ENCODE measurements at places on chromosomes 7 and 10.

DNA sequence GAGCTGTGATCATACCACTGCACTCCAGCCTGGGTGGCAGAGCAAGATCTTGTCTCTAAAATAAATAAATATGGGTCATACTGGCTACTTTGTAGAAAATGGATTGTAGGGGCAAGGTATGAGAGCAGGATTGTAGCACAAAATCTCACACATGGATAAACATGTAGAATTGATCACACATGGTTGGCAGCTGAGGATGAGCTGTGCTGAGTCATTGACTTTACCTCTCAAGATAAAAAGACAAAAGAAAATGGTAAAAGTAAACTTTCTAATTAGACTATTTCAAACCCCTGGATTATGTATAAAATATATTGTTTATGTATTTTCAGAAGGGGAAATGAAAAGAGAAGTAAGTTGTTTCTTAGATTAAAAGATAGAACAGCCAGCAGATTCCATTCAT, 69.3 kb downstream of the APBB1IP start:
- no peak for DNase-seq

GRCh38 chr7:94975336-94975735, 67.9 kb downstream of the PPP1R9A start:
- no peak for DNase-seq

DNA sequence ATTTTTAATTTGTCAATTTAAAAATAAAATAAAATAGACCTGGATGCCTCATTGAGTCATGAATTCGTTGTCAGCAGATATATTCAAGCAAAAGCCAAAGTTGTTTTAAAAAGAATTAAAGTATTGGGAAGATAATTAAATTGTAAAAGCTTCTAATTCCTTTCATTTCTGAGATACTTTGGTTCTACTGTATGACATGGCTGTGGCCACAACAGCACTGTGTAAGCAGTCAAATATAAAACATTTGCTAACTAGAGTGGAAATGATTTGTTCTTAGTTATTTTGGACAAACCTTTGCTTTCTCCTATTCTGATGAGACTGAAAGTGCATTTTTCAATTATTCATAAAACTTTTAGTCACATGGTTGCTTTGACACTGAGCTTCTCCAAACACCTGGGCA, 143.6 kb upstream of the FAM13C start:
- DNase-seq: no peak

DNA sequence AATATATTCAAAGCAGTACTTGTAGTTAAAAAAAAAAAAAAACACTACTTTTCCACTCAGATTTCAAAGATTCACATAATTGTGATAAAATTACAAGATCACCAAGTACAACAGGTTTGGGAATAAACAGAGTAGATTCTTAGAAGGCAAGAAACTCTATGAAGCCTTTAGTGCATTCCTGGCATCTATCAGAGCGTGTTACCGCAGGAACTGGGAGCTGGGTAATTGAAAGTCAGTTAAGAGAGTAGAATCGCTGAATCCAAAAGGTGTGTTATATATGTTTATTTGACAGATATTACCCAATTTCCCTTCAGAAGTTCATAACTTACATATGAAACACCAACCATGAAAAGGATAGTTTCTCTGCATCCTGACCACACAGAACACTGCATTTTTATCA, 159.2 kb upstream of the PLXNA4 start:
- no peak for DNase-seq

GRCh38 chr10:10792681-10793080, 225.0 kb upstream of the CELF2 start:
- peak; percentile 12 for DNase-seq

DNA sequence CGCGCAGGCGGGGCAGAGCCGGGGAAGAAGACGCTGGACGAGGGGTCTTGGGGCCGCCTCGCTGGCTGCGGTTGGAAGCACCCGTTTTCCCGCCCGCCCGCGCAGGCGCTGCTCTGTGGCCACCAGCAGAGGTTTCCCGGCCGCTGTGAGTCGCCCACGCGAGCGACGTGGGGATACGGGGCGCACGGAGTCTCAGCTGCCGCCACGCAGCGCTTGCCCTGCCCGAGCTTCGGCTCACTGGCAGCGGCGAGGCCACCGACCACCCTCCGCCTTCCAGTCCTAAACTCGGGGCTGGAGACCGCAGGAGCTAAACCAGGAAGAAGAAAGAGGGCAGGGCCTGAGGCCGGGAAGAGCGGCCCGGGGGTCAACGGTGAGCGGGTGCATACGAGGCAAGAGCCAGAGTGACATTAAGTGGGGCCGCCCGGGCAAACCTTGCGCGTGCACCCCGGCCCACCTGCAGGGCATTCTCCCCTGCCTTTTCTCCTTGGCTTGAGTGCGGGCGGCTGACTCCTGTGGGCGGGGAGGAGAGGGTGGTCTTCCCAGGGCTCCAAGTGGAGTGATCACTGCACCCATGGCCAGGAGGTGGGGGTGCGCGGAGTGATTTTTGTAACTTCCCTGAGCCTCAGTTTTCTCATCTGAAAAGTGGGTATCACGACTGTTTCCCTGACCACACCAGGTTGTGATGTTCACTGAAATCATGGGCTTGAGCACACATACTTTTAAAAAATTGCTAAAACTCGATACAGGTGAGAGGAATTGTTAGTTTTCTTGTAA, 7.1 kb upstream of the EMX2 start:
- no peak for DNase-seq

DNA sequence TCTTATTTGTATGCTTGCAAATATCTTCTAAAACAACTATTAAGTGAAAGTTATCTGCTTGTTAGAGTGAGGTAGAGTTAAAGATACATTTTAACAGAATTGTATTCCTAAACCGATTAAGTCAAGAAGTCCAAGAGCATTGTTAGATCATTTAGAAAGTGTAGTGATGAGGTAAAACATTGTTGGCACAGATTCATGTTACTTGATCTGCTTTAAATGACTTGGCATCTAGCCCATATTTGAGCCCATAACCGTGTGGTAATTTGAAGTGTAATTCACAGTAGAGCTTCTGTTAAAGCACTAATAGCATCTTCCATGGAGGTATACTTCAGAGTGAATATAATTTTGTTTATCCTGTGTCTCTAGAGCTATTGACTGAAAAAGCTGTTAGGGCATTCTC, 62.1 kb downstream of the PTEN start:
- peak; percentile 63 for DNase-seq

GRCh38 chr7:94656658-94656924, 658 bp upstream of the SGCE start:
- DNase-seq: no peak

- DNase-seq: no peak
Observed at GRCh38 chr10:43868952-43869351, 220.3 kb upstream of the ZNF32 start.

GRCh38 chr7:152902054-152902453, 142.5 kb downstream of the ACTR3B start:
- no peak for DNase-seq

DNA sequence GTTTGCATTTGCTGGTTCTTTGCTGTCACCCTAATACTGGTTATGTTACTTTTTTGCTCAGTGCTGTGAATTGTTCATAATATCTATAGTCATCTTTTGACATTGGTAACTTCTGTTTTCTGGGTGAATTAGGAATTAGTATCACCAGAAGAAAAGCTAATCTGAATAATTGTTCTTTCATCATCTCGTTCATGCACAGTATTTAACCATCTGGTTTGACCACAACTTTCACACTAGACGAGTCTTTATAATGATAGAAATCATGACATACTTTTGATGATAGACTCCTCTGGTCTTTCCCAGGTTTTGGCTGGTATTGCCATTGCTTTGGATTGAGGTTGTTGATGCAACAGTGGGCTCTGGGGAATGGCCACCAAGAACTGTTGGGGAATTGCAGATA, 25.1 kb downstream of the SGPL1 start:
- DNase-seq: no peak

DNA sequence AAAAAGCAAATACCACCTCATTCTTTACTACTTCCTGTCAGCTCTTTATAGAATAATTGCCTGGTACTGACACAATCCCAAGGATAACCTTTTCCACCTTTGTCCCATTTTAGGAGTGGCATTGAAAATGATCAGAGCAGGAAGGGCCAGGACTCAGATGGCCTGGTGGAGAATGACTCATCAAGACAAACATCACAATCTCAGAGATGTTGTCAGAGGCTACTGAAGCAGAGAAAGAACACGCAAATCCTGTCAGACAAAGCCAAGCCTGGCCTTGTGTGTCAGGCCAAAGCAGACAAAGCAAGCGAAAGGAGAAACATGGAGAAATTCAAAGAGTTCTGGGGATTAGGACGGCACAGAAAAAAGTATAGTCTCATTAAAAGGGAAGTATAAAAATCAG, 40.9 kb downstream of the NSUN6 start:
- DNase-seq: no peak

DNA sequence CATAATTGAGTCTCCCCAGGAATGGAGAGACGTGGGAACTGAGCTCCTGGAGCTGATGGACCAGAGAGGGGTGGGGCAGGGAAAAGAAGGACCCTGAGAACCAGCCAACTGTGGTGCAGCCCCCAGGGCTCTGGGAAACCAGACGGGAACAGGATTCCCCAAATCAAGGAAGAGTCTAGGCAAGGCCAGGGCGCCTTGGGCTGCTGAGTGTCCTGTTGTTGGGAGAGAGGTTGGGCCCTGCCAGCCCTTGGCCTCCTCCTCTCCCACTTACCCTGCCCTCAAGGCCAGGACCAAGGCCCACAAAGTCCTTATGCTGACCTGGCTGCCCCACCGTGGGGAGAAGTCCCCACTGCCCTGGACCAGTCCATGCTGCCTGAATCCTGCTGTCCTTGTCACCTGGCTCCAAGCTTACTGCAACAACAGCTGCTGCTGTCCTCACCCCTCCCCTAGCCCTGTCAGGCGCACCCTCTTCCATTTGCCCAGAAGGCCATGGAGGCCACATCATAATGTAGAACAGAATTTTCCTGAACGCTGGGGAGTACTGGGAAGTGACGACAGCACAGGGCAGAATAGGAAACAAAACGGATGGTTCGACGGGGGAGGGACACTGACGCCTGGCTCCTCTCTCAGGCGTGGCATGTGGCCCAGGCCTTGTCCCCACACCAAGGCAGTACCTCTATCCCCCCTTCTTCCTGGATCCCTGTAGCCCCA, 132.9 kb upstream of the ZMIZ1 start:
- DNase-seq: no peak

- DNase-seq: no peak
Observed at GRCh38 chr10:11849911-11850310, 26.8 kb downstream of the PROSER2 start.

DNA sequence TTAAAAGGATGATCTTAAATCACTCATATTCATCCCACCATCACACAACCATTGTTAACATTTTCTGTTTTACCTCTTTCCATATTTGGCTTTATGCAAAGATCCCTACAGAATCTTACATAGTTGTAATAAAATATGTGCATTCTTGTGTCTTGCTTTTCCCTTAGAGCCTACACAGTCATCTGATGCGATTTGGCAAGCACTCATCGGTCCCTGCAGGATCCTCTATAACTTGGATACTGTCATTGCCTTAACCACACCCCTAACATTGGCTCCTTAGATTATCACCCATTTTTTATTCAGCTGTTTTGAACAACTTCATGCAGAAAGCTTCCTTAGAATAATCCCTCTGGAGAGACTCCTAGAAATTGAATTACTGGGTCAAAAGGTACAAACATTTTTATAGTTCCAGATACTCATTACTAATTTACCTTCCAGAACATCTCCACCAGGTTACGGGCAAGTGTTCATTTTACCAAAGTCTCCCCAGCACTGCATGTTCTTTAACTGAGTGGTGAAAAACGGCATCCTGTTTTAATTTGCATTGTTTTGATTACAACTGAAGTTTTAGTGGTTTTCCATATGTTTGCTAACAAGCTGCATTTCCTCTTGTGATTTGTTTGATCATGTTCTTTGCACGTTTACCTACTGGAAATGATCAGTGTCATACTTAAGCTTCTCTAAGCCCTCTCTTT, 268.3 kb downstream of the GRID1 start:
- no peak for DNase-seq

GRCh38 chr7:16463520-16463919, 2.0 kb downstream of the SOSTDC1 start:
- DNase-seq: no peak

DNA sequence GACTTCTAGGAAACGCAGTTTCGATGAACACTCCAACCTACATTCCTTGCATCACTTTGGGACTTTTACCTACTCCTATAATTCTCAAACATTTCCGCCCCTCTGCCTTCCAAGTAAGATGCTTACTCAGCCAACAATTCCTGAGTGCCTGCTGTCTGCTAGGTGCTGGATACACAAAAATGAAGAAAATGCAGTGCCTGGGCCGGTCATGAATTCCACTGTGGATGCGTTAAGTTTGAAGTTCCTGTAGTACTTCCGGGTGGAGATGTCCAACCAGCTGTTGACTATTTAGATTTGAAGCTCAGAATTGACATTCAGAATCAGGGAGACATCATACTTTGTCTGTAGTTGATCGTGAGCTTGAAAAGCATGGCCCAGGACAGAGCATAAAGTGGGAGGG, 89.2 kb downstream of the LYZL1 start:
- no peak for DNase-seq

DNA sequence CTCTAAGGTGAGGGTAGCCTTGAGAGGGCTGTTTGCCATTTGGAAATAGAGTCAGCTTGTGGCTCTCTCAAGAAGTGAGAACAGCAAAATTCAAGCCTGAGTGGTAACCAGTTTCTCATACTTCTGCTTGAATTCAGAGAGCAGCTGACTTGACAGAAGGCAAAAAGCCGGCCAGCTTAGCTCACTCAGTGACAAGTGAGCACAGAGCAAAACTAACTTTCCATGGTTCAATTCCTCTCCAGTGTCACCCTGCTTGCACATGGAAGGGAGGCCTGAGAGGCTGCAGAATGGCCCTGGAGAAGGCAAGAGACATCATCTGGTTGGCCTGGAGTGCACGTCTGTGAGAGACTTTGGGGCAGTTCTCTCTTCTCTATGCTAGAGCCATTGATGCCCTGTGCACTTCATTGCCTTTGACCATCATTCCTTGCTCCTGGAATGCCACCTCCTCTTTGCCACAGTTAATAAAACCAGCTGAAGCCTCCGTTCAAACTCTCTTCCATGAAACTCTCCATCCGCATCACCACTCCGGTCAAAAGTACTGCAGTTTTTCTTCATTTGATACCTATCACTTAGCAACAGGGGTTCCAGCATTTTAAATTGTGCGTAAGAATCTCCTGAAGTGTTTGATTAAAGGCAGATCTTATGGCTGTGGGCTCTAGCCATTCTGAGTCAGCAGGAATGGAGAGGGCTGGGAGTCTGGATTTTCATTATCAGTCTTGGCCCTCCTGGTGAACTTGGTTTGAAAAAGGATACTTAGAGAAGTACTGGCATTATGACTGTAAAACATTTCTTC, 69.8 kb upstream of the PIK3CG start:
- no peak for DNase-seq

All from DMS 273 treated with DMSO at 0.1 percent for 48 hours (cell line).